Stimulated activated naive CD4-positive, alpha-beta T cell treated with Interleukin-2 at 50 U/mL for 16 hours (primary cell): ENCODE measurements at places on chromosomes 7 and 10.

DNA sequence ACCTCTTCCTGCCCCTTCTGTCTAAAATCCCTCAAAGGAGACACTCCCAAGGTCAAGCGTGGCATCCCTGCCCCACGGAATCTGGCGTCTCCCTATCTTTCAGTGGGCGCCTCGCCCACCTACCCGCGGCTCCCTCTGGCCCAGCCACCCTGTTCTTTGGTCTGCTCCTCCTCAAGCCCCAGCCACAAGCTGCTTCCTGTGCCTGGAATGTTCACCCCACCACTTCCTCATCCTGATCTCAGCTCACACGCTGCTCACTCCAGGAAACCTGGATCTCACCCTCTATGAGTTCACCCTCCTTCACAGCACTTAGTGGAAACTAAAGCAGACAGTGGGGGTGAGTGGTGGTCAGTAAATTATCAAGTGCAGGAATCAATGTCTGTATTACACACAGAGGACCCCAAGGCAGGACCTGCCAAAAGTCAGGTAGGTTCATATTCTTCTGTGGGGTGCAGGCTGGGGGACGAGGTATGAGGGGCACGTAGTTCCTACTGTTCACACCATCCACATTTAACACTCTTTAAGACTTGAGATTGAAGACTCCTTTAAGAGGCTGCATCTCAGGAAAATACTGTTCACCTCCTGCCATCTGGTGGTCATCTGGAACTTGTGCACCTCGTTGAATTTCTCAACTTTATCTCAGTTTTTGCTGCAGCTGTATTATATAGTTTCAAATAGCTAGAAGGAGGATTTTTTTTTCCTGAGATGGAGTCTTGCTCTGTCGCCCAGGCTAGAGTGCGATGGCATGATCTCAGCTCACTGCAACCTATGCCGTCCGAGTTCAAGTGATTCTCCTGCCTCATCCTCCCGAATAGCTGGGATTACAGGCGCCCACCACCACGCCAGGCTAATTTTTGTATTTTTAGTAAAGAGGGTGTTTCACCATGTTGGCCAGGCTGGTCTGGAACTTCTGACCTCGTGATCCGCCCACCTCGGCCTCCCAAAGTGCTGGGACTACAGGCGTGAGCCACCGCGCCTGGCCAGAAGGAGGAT is 166.6 kb downstream of the ARHGAP21 start:
- no peak for DNase-seq

- no peak for DNase-seq
Measured at GRCh38 chr7:140841166-140841715, 83.5 kb downstream of the BRAF start.

GRCh38 chr10:119538632-119539358 is 3.7 kb downstream of the RGS10 start:
- DNase-seq: no peak

- DNase-seq: no peak
Measured at GRCh38 chr7:27096768-27097514, 1.1 kb upstream of the HOXA1 start.

DNA sequence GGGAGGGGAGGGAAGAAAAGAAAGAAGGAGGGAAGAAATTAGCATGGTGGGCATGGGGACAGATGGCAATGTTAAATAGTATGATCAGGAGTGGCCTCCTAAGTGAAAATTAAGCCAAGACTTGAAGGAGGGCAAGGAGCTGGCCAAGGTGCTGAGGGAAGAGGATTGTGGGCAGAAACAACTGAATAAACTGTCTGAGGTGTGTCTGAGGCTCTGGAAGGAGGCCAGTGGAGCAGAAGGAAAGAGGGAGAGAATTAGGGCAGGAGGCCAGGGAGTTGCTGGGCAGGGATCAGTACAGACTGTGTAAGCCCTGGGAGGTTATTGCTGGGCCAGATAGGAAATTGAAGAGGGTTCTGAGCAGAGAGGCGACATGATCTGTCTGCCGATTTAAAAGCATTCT is 40.6 kb upstream of the VKORC1L1 start:
- DNase-seq: no peak

DNA sequence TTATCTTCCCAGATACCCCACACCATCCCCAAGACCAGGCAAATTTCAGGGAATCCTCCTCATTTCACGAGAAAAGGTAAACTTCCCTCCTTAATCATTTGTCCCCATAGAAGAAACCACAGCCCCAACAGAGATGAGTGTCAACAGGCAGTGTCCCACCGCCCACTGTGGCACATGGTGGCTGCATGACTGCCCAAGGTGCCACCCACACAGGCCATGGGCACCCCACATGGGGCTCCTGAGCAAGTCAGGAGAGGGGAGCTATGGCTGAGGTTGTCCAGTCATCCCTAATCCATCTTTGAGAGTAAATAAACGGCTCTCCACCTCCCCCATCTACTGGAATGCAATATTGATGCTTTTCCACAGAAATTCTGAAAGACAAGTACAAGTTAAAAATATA is 44.1 kb downstream of the ANTXRL start:
- DNase-seq: no peak

GRCh38 chr7:31145339-31145738 is 93.2 kb downstream of the ADCYAP1R1 start:
- no peak for DNase-seq

GRCh38 chr10:69202332-69202731 is 17.8 kb upstream of the HKDC1 start:
- DNase-seq: no peak

DNA sequence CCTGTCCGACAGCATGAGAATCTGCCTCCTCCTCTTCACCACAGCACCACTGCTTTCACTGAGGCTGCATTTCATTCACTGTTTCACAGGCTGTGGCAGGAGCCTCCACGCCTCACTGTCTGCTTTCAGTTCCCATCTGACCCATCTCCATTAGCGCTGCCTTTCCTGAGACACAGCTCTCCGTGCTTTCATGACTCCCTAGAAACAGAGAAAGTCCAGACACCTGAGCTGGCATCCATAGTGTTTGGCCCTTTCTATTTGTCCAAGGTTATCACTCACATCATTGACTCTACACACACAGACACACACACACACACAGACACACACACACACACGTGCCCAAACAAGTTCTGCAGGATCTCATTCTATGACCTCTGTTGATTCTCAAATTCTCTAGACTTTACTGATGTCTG is 5.2 kb downstream of the LGI1 start:
- no peak for DNase-seq
